ENCODE measurements at places on chromosomes 1 and 21.

DNA sequence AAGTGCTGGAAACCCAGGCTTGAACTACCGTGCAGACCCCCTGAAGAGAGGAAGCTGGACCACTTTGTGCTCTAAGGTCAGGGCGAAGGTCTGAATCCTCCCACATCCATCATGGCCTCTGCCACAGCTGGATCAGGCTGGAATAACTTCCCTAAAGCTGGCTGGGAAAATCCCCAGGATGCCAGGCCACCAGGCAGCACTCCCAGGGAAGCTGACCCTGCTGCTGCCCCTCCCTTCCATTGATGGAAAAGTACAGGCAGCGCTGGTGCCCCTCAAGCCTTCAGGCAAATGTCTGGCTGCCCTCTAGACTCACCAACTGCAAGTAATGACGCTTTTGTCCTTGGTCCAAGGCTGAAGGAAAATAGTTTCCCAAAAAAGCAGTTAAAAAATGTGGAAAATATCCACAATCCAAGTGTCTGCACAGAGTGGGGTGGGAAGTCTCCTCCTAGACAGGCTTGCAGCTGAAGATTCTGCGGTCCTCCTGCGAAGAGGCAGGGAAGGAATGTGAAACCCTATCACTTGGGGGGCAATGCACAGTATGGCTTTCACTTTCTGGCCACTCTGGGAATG lies 39.9 kb upstream of the TSPAN2 start:
- DNase-seq: no peak

- no peak for DNase-seq
Measured at GRCh38 chr1:25795946-25796810, 3.8 kb upstream of the SELENON start.

GRCh38 chr21:41029571-41029970 lies 138.4 kb upstream of the BACE2 start:
- DNase-seq: no peak

DNA sequence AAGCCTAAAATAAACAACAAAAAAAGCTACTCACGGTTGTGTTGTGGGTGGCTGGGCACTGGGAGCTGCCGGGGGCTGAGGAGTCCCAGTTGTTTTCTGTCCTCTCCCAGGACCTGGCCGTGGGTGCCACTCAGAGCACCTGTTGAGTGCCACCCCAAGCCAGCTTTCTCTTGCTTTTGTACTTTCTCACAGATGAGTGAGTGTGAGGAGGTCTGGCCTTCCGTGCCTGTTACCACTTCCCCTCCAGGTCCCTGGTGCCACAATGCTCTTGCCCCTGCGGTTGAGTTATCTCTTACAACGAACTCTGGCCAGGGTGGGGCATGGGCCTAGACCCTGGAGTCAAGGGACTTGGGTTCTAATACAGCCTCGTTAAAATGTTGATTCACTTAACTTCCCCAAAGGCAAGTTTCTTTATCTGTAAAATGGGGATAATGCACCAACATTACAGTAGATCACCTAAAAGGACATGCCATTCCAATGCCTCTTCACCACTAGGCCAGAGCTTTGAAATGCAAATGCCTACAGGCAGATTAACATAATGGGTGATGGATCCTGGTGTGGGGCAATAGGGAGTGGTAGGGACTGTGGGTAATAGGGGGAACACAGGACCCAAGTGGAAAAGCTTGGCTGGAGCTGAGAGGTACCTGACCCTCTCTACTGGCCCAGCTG lies at the start of gene CNR2:
Gene CNR2 (minus strand): TSS at position 151 of the 669 bp plus-strand sequence. CDS start 37,745 bp downstream, outside the sequence.
- no peak for DNase-seq

DNA sequence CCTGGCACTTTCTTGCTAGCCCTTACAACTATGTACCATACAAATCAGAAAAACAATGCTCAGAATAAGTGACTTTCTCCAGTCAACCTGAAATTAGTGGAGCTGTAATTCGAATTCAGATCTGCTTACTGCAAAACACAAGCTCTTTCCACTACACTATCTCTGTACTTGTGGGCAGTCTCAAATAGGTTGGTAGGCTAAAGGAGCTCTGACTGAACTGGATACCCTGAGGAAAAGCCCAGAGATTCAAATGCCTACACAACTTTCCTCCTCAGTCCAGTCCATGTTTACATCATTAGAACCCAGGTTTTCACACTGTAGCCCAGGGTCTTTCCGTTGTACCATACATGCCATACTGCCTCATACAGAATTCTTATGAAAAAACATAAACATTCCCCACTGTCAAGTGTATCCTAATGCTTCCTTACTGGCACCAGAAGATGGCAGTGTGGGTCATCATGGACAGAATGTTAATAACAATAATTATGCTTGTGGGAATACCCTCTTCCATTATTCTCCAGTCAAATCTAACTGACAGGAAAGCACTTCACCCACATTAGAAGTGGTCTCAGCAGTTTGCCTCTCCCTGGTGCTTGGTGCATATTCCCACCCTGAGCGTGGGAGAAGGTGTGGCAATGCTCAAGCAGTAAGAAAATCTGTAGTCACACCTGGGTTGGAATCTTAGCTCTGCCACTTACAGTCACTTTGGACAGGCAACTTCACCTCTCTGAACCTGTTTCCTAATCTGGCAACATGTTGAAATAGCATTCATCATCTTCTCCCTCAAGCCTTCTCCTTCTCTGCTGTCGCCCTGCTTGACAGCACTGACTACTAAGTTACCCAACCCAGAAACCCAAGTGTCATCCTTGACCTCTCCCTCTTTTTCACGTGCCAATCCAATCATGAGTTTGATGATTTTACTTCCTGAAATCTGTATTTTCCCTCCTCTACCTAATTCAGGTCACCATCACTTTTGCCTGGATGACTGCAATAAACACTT lies 14.4 kb upstream of the ZFYVE9 start:
- DNase-seq: peak; percentile 74

GRCh38 chr21:31647650-31648049 lies 11.8 kb upstream of the SOD1 start:
- DNase-seq: no peak

- peak; percentile 94 for DNase-seq
Measured at GRCh38 chr1:93738075-93738622, 56.5 kb upstream of the BCAR3 start.

DNA sequence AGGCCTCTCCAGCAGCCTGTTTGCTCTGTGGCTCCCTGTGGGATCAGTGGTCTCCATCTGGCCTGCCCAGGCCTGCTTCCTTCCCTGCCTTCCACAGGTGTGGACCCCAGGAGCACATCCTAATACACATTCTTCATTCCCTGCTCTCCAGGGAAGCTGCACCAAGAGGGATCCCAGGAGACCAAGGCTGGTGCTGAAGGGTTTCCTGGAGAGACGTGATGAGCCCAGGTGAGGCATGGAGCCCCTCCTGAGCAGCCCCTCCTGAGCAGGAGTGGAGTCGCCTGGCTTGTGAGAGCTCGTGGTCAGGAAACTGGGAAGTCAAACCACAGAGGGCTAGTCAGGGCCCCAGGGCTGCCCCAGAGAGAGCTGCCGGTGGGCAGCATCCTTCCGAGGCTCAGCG lies 561.4 kb downstream of the MATN1 start:
- DNase-seq: no peak

- no peak for DNase-seq
Measured at GRCh38 chr1:1272341-1273208, 1.1 kb downstream of the UBE2J2 start.

GRCh38 chr1:56535362-56535761 lies 44.0 kb downstream of the PLPP3 start:
- no peak for DNase-seq

DNA sequence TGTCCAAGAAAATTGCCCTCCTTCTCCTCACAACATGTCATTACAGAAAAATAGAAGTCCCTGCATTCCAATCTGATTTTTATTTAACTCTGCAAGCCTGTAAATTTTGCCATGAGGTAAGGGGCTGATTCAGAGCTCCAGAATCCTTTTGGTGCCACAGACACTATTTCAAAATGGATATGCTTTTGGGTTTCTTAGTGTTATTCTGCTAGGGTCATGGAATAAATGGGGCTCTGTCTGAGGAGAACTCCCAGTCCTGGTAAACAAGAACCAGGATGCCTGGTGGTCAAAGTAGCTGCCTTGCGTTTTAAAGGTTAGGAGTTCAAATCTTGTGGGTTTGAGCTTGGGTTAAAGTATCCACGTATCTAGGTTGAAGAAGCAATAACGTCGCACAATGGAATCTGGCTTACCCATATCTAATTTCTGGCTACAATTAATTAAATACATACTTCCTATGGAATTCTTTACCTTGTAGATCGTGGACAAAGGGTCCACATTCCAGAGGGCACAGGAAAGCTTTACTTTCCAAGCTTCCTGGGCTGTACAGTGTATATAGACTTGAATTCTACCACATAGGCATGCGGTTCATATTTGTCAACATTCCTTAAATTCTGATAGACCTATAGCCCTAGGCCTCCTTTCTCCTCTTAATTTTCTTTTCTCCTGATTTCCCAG lies 98.0 kb upstream of the CDC42BPA start:
- DNase-seq: peak; percentile 92

GRCh38 chr1:37042506-37042905 lies 8.2 kb upstream of the GRIK3 start:
- no peak for DNase-seq

DNA sequence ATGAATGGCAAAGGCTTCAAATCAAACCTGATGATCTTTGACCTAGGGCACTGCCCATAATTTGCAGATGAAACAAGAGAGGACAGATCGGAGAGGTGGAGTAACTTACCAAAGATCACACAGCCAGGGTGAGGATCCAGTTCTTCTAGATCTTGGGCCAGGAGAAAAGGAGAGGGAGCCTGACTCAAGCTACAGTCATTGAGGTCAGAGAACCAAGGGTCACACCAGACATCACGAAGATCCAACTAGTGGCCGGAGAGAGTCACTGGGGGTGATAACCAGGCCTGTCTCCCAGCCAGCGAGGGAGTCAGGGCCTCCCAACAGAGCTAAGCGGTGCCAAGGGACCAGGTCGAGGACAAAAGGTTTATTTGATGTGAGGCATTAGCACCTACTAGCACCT lies 115.0 kb downstream of the RIPK4 start:
- no peak for DNase-seq

- no peak for DNase-seq
Measured at GRCh38 chr21:35243171-35243570, 194.1 kb upstream of the RUNX1 start.

GRCh38 chr1:19412654-19413053 lies 72.7 kb downstream of the CAPZB start:
- no peak for DNase-seq

DNA sequence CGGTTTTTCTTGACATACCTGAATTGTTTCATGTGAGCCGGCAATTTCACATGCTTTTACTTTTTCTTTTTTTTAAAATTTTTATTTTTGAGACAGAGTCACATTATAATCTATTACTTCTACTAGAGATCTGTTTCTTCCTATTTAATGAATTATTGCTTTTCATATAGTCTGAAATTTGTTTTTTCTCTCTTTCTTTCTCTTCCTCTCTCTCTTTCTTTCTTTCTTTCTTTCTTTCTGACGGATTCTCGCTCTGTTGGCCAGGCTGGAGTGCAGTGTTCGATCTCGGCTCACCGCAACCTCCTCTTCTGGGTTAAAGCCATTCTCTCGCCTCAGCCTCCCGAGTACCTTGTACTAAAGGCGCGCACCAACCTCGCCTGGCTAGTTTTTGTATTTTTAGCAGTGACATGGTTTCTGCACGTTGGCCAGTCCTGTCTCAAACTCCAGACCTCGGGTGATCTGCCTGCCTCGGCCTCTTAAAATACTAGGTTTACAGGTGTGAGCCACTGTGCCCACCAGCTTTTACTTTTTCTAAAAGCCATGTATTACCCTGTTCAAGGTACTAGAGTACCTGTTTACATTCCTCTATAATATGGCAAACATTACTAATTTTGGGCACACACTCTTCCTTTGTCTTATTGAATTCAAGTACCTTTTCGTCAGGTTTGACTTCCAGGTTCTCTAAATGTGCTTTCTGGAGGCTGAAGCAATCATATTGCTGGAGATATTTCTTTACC lies 86.5 kb upstream of the RHOU start:
- DNase-seq: no peak

DNA sequence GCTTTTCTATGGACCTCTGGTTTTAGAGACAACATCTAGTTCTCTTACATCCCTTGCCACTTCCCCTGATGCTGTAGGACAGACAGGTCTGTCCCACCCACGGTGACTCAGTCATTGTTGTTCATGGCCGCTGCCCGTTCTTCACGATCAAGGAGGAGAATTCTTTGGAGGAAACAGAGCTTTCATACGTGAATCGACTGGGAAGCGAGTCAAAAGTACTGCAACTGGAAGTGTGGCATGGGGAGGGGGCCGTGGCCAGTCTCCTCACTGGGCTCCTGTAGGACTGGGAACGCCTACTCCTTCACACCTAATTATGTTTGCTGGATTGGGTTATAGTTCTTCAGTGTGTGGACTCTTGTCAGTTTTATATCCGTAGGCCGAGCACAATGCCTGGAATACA lies 4.4 kb upstream of the SLC37A1 start:
- DNase-seq: no peak

- DNase-seq: no peak
Measured at GRCh38 chr1:170196490-170197236, 50.9 kb downstream of the NTMT2 start.

- peak; percentile 81 for DNase-seq
Measured at GRCh38 chr1:116556289-116557006, 14.4 kb downstream of the CD58 start.

DNA sequence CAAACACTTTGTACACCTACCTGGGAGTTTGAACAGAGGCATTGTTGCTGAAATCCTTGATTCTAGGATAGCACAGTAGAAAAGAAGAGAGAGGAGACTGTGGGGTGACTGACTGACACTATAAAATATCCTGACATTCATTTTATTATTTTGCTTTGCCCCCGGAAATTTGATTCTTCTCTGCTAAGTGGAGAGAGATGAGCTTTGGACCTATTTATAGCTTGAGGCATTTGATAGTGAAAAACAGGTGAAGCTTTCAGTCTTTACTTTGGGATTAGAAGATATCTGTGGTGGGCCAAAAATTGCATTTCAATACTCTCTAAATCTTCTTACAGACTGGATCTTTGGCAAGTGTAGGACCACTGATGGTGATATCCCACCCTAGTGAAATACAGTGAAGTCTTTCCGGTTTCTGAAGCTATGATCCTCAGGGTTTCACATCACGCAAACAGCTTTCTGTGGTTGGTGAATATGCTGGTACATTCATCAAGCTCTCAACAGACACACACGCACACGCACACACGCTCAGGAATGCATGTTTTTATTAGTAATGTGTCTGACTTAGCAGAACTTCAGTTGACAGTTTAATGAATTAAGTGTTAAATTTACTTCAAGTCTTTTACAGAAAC lies at the start of gene AMPD1:
Gene AMPD1 (minus strand): TSS at position 117 of the 629 bp plus-strand sequence. CDS start 75 bp downstream, at position 42.
- peak; percentile 50 for DNase-seq

DNA sequence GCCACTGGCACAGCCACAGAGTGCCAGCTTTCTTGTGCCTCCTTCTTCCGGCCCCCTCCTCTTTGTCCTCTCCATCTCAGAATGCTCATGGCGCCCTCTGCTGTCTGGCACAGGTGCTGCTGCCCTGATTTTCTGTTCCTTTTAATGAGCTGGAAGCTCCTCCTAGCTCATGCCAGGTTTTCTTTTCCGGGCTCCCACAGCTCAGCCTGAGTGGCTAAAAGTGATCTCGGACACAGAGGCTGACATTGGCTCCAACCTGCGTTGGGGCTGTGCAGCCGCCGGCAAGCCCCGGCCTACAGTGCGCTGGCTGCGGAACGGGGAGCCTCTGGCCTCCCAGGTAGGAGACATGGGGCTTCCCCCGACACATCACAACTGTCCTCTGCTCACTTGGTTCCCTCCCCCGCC lies 18.7 kb downstream of the CNTN2 start:
- DNase-seq: peak; percentile 49
